Upper lobe of left lung (tissue), 6 donors: ENCODE measurements at places on chromosomes 6 and 20.

DNA sequence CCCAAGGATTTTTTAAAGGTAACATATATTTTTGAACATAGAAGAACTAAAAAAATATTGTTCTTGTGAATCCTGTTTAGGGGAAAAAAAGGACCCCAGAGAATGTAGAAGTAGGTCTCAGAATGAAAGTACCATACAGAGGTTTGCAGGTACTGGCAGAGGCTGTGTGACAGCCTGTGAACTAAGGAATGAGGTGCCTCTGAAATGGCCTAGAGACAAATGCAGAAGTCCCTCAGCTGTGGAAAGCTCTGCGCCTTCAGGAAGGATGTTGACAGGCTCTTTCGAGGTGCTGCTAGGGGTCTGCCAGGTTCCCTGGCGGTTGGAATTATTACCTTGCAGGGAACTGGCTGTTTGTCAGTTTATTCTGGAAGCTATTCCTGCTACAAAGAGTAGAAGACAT is 8.6 kb upstream of the TUBB2B start:
- DNase-seq, result no peak

- DNase-seq, result no peak
Measured at GRCh38 chr20:53625311-53626129, 31.9 kb upstream of the ZNF217 start.

DNA sequence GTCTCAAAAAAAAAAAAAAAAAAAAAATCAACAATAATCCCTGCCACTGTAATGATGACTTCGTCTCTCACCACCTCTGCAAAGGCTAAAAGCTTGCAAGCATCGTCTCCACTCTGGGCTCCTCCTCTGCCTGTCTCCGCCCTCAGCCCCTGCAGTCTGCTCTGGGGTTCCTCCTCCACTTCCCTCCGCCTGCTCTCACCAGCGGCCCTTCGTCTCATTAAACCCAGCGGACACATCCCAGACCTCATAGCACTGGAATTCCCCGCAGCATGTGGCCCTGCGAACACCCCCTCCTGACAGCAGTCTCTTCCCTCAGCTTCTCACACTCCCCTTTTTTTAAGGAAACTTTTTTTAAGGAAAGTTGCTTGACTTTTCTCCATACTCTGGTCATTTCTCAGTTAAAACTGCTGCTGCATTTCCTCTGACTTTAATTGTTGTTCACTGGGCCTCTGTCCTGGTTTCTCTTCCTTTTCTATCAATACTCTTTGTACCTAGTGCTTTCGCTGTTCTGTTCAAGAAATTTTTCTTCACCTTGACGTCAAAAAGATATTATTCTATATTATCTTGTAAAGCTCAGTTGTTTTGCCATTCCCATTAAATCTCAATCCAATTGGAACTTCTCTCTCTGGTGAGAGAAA is 70.9 kb upstream of the PLEKHG1 start:
- DNase-seq, result no peak

GRCh38 chr6:41373919-41374617 is 38.7 kb downstream of the NCR2 start:
- no peak for DNase-seq

GRCh38 chr6:47781732-47782131 is at the start of gene OPN5:
OPN5 (plus strand) TSS chr6:47782032; CDS start chr6:47782067, 35 bp downstream.
- no peak for DNase-seq

DNA sequence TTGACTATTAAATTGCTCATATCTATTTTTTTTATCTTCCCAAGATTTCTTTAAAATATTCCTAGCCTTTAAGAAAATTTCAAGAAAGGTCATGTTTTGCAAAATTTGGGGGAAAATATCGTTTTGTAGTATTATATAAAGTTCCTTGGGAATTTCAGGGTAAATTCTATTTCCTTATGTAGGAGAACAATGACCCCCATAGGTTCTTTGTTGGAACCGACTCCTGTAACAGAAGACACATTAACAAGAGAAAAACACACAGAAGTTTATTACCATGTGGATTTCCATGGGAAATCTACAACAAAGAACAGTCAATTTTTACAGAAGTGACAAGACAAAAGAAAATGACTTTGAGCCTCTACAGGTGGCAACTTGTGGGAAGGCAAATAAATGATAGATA is 68.1 kb downstream of the ADGB start:
- DNase-seq, result no peak

GRCh38 chr6:20620043-20620442 is 85.8 kb downstream of the CDKAL1 start:
- no peak for DNase-seq

GRCh38 chr6:32858194-32858593 is 4.2 kb downstream of the PSMB9 start:
- no peak for DNase-seq

DNA sequence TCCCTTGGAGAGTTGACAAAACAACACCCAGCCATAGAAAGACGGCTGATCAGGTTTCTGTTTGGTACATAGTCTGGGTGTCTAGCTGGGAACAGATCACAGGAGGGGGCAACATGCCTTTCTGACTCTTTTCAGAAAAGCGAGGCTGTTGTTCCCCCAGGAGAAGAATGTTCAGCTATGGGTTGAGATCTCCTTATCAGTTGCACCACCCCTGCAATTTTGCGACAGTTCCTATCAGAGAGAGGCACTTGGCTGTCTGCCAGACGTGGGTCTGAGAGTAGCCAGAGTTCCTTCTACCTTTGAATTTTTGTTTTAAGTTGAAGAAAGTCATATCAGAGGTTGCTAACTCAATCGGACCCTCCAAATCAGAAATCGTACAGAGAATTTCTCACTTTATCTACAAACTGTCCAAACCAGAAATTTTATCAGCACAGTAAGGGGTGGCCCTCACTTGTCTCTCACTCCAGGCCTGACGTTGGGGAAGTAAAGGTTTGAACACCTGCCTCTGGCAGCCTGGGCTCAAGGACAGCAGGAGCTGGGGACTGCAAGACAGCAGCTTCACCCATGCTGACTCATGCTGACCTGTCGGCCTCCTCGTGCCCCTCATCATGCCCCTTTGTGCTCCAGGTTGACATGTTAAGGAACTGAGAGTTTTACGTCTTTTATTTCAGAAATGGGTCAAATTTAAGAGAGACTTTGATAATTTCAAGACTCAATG is 42.3 kb downstream of the TMC2 start:
- no peak for DNase-seq

- DNase-seq, result no peak
Measured at GRCh38 chr6:159852877-159853276, 37.9 kb upstream of the MAS1 start.

GRCh38 chr6:28900577-28901256 is 23.1 kb downstream of the TRIM27 start:
- DNase-seq, result no peak

DNA sequence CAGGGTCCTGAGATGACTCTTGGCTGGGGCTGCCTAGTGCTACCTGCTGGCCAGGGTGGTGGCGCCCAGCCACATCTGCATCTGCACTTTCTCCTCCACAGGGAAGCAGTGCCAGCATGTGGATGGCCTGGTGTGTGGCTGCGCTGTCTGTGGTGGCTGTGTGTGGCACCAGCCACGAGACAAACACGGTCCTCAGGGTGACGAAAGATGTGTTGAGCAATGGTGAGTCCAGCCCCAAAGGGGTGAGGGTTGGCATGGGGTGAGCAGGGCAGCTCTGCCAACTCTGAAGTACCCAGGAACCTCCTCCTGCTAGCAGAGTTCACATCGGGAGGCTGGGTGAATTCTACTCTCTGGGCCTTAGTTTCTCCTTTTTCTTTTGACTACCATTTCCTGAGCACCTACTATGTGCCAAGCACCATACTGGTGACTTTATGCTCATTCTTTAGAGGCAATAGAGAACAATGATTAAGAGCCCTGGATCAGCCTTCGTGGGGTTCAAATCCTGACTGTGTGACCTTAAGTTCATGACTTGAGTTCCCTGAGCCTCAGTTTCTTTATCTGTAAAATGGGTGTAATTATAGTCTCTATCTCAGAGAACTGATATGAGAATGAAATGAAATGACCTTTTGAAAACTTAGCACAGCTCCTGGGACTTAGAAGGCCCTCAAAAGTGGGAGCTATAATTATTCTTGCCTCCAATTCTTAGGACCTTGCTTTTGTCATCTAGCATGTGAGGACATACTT is 2.1 kb downstream of the BPIFB4 start:
- no peak for DNase-seq

DNA sequence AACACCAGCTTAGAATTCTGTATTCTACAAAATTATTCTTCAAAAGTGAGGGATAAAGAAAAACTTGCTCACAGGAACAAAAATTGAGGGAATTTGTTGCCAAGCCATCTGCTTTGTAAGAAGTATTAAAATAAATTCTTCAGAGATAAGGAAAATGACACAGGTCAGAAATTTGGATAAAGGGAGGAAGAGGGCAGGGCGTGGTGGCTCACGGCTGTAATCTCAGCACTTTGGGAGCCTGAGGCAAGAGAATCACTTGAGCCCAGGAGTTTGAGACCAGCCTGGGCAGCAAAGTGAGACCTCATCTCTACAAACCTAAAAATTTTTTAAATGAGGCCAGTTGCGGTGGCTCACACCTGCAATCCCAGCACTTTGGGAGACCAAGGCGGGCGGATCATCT is 11.8 kb downstream of the SMIM28 start:
- no peak for DNase-seq

DNA sequence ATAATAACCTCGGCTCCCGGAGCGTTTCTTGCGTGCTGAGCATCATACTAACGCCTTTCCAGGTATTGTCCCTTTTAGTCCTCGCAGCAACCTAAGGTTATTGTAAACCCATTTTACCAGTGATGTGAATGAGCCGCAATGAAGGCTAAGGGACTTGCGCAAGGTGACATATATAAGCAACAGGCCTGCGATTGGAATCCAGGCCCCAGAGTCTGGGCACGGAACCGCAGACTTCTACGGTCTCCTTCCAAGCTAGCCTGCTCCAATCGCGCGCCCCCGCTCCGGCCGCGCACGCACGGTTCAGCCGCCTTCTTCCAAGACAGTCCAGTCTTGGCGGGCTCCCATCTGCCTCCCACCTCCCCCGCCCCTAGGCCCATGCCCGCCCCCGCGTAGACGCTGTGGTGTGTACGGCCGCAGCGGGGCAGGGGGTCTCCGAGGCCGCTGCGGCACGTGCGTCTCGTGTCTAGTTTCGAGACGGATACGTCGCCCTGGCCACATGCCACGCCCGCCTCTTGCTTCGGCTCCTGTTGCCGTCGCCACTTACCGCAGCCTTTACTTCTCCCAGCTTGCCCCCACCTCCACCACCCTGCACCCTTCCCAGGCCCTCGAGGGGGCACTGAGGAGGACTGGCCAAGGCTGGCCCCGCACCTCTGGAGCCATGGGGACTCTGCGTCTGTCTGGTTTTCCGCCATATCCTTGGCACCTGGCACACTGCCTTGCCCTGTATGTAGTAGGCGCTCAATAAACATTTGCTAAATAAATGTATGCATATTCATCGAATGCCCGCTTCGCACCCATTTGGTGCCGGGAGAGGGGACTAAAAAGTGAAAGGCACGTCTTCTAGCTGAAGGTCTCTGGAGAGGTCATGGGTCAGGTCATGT is 855 bp upstream of the GFOD1 start:
- DNase-seq, result peak; percentile 41

- DNase-seq, result no peak
Measured at GRCh38 chr20:7770578-7770977, 169.7 kb downstream of the HAO1 start.

DNA sequence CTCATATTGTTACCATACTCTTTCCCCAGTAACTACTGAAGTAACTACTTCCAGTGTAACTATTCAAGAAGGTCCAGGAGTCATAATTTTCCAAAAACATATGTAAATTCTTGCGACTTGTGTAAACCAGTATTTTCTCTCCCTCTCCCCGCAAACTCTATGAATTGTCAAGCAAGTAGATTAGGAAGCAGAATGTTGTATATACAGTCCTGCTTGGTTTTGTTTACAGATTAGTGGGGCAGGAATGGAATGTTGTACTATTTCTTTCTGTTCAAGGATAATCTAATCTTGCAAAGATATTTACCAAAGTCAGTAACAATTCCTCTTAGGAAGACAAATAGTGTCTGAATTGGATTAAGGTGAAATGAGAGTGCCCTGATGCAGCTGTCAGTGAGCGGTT is 234.9 kb upstream of the PLN start:
- no peak for DNase-seq

DNA sequence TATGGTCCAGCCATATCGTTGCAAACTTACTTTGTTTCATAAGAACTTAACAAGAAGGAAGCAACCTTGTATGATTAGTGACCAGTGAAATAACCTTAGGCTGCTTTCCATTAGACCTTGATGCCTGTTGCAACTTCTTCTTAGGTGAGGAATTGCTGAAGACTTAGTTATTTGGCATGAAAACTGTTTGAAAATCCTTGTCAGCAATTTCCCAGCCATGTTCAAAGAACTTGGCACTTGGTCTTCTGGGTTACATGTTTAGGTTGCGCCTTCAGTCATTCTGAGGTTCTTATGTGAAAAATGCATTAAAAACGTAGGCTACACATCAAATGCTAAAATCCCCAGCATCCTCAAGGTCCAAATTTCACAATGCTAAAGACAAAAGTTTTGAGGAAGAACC is 232.0 kb upstream of the CEP162 start:
- no peak for DNase-seq

- DNase-seq, result no peak
Measured at GRCh38 chr6:3585320-3585935, 128.6 kb upstream of the SLC22A23 start.

- DNase-seq, result no peak
Measured at GRCh38 chr20:55264703-55265239, 740.5 kb downstream of the CBLN4 start.

DNA sequence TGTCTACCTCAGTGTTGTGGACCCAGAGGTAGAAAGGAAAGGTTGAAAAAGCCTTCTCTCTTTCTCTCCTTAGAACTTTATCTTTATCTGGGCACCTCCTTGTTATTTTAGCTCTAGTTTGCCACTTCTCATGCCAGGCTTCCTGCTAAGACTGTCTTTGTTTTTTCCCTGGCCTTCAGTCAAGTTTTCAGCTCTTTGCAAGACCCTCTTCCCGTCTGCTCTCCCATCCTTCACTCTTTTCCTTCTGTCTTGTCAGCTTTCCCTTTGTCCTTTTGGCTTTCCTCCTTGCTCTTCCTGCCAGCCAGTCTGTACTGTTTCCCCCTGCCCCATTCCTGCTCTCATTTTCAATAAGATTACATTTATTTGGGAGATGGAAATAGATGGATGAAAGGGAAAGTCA is 86.8 kb upstream of the CCN6 start:
- no peak for DNase-seq

- no peak for DNase-seq
Measured at GRCh38 chr6:105522626-105523322, 119.9 kb upstream of the PREP start.
